ENCODE measurements at places on chromosomes 1 and 21.

DNA sequence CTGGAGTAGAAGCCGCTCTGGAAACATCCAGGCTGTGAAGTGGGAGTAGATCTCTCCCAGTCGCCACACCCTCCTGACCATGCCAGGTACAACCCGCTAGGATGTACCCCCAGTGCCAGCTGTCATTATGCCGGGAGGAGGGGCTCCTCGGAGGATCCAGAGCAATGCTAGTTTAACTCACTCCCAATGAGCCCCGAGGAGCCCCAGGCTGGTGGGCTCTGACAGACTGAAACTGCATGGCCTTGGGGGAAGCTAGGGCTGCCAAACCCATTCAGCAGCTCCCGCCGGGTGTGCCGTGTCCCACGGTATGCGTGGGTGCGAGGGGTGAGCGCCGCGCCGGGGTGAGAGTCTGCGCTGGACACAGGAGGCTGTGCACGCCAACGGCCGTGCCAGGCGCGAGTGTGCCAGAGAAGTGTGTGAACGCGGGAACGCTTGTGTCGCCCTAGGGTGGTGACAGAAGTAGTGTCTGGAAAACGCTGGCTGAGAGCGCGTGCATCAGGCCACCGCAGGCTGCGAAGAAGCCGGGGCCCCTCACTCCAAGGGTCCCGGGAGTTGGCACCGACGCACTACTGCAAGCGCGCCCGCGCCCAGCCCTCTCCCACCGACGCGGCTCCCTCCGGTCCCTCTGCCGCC lies 177.1 kb upstream of the EDN2 start:
- no peak for DNase-seq

DNA sequence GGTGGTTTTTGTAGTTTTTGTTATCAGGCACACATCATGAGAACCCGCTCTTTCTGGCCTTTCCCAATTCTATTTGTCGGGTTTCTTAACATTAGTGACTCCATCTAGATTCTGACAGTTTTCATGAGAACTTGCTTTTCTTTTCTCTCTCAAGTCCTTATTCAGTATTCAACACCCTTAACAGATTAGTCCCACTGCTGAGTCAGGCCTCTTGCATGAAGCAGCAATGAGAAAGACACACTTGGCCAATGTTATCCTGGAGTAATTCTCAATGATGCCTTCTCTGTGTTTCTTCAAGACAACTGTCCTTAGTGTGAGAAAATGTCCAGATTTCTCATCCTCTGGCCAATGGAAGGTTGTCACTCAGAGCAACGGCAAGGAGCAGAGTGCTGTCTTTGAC lies 11.3 kb downstream of the FMO2 start:
- no peak for DNase-seq

DNA sequence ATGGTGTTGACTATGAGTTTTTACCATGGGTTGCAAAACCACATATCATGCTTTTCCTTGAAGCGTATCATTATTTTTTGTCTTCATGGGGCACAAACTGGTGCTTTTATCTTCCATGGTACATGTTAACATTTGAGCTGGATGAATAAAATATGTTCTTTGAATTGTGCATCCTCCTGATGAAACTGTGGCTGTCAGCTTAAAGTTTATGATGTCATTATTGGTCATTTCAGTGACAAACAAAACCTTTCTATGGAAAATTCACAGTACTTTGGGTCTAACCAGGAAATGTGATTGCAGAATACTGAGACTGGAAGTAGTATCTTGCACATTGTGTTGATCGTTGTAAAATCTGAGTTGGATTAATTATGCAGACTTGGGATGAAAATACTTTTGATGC lies 291.7 kb upstream of the ZRANB2 start:
- no peak for DNase-seq

GRCh38 chr1:12059226-12059625 lies 3.9 kb upstream of the TNFRSF8 start:
- no peak for DNase-seq

GRCh38 chr1:72601035-72601674 lies 318.8 kb upstream of the NEGR1 start:
- DNase-seq, result no peak
